ENCODE measurements at places on chromosomes 3 and 15.
A peak's percentile ranks its signal among the peaks of the same experiment; 100 is the strongest.

- DNase-seq, result no peak
Measured at GRCh38 chr3:24740326-24740725, 245.7 kb upstream of the THRB start.

GRCh38 chr3:37279236-37279635 lies 104.9 kb upstream of the LRRFIP2 start:
- DNase-seq, result peak; percentile 30

- DNase-seq, result peak; percentile 24
Measured at GRCh38 chr3:105836533-105836932, 32.3 kb downstream of the CBLB start.

DNA sequence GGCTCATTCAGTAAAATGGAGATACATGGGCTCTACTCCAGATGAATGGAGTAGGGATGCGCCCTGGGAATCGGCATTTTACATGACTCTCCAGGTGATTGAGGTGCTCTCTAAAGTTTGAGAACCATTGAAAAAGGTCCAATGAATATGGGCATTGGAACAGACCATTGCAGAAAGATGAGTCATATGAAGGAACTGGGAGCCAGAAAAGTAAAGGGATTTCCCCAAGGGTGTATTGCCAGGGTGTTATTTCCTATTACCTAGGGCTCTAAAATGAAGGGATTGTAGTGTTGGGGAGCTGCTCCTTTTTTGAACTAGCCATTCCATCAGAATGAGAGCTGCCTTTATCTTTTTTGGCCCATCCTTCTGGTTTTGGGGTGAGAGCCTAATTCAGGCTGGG lies 21.7 kb downstream of the CLDN11 start:
- DNase-seq, result no peak

DNA sequence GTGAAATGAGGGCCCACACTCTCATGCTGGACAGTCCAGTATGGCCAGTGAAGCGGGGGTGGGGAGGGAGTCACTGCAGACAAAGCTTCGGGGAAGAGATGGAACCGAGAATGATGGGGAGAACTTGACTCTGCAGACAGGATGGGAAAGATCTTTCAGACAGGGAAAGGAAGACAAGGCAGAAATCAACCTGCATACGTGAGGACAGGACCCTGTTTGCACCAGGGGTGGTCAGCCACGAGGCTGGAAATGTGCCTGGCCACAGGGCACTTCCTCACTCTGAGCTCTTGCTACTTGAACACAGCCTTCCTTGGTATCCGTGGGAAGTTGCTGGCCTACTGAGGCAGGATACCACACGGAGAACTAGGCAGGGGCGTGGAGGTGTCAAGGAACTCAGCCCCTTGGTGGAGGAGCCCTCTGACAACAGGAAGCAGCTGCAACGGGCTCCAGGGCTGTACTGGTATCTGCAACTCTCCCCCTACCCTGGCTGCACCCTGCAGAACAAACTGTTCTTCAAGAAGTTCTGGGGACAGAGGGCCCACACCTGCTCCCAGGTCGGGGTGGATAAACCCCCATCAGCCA lies 9.3 kb upstream of the SRP14 start:
- DNase-seq, result no peak
